CD4-positive, alpha-beta T cell treated with Interleukin-2 at 100 ng/mL for 4 hours (primary cell): ENCODE measurements at places on chromosomes 3 and 15.
A peak's percentile ranks its signal among the peaks of the same experiment; 100 is the strongest.

- DNase-seq, result no peak
These were observed 35.8 kb upstream of the PLOD2 start for GRCh38 chr3:146196789-146197188.

GRCh38 chr3:166962911-166963310, 417.2 kb downstream of the ZBBX start:
- DNase-seq, result no peak

DNA sequence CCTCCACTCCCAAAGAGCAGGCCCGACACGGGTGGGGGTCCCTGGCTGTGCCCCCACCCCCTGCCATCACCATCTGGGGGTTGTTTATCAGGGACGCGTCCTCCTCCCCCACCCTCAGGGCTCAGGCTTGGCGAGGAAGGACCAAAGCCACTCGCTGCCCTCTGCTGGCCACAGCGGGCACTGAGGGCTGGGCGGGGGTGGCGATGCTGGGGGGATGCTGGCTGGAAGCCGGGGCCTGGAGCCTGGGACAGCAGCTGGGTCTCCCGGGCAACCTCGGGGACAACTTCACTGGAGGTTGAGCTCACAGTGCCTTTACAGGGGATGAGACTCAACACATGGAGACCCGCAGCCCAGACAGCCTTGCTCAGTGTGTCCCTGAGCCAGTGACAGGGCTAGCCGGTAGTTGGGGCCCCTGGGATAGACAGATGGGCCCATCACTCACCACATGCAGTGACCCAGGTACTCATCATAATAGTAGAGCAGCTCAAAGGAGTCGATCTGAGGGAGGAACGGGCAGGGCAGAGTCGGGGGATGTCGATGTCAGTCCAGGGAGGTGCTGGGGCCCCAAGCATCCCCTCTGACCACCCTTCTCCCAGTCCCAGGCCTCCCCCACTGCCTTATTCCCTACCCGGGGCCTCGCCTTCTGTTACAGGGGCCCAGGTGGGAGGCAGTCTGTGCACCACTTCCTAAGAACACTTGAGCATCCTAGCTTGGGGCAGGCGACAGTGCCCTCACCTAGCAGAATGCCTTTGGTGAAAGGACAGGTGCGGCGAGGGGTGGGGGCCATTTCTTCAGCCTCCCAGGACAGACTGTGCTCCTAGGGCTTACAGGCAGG, 5.9 kb upstream of the CALML4 start:
- peak; percentile 36 for DNase-seq

- DNase-seq, result no peak
These were observed 34.9 kb upstream of the TTBK2 start for GRCh38 chr15:42955518-42955917.

GRCh38 chr3:13229273-13229949, 156.2 kb upstream of the IQSEC1 start:
- no peak for DNase-seq

DNA sequence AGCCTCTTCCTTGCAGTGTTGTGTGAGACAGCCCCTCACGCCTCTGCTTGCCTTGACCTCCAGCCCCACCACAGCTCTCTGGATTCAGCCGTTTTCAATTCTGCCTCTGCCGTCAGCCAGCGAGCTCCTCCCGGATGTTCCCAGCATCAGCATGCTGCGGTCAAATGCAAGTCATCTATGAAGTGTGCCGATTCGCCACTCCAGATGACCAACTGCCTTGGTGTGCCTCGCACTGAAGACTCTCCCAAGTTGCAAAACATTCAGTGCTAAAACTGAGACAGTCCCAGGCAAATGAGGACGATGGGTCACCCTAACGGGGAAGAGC, 30.6 kb upstream of the RASA2 start:
- DNase-seq, result no peak

GRCh38 chr15:68874788-68875187, 54.1 kb upstream of the ANP32A start:
- DNase-seq, result no peak

DNA sequence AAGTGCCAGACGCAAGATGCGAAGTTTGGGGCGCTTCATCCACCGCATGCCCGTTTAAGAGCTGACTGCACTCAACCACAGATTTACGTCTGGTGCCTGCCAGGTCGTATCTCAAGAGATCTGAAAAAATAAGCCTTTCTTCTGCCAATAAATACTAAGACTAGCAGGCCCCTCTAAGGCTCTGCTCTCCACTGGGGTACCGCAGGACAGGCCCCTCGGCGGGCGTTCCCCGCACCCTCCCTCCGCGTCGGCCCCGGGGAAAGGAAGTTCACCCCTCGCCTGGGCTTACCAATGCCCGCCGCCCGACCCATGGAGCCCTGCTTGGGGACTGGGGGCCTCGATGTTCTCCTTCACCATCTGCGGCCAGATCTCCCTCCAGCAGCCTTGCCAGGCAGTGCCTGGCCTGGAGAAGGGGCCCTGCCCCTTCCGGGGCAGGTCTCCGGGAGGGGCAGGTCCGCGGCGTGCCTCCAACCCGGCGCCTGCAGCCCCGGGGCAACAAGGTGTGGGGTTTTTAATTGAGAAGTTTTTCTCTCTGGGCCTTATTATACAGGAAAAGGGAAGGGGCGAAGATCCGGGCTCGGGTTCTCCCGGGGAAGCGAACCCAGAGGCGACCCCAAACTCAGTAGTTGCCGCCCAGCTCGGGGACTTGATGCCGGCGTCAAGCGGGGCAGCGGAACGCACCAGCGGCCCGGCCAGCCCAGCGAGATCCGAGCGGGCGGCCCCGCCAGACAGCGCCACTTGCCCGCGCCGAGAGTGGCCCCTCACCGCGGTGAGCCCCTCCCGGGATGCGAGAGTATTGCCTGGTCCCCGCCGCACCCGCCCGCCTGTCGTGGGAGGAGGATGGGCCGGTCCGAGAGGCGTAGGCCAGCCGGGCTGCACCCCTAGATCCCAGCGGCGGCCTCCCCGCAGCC, 735 bp downstream of the GOLGA8B start:
- DNase-seq, result peak; percentile 10

DNA sequence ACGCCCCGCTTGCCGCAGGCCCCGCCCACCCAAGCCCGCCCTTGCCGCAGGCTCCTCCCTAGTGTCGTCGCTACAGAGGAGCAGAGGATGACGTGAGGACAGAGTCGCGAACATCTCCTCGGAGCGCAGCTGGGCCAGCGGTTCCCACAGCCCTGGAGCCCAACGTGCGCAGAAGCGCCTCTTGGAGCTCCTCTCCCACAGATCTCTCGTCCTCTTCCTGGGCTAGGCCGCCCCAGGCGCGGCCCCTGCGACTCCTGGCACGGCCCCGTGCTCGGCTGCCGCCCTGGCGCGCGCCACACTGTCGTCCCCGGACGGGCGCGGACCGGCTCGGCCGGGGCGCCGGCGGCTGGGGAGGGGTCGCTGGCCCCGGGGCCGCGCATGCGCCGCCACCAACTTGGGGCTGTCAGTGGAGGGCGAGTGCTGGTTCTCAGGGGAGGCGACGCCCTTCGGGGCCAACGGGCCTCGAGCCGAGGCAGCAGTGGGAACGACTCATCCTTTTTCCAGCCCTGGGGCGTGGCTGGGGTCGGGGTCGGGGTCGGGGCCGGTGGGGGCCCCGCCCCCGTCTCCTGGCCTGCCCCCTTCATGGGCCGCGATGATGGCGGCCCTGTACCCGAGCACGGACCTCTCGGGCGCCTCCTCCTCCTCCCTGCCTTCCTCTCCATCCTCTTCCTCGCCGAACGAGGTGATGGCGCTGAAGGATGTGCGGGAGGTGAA, at the start of gene TRPC1:
TRPC1 (plus strand) TSS at position 67 of the 714 bp plus-strand sequence; CDS start at position 593, 526 bp downstream.
- DNase-seq, result peak; percentile 77

DNA sequence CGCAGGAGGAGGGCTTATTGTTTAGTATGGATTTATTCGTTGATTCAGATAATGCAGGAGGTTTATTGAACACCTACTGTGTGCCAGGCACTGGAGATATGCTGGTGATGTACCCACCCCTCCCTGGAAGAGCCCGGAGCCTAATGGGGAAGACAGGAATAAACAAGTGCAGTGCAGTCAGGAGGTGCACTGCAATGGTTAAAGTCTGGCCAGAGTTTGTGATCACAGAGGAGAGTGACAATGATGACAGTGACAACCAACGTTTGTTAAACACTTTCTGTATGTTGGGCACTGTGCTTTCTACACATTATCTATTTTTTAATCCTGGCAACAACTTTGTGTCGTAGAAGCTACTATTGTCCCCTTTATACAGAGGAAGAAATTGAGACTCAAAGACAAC, 70.4 kb downstream of the THSD4 start:
- no peak for DNase-seq

DNA sequence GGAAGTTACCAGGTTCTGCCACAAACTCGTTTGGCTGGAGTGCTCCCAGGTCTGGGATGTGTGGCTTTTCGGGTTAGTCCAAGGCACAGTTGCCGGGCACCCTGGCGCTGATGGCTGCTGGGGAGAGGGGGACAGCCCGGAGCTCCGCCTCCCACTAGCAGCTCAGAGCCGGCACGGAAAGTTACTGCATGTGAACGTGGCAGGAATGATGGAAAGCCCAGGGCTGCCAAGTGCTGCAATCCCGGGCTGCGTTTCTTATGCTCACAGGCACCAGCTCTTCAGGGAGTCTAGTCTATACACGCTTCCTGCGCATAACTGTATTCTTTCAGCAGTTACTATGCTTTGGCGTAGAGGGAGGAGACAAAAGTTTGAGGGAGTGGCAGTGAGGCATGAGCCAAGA, 141.8 kb upstream of the ICE2 start:
- DNase-seq, result no peak

DNA sequence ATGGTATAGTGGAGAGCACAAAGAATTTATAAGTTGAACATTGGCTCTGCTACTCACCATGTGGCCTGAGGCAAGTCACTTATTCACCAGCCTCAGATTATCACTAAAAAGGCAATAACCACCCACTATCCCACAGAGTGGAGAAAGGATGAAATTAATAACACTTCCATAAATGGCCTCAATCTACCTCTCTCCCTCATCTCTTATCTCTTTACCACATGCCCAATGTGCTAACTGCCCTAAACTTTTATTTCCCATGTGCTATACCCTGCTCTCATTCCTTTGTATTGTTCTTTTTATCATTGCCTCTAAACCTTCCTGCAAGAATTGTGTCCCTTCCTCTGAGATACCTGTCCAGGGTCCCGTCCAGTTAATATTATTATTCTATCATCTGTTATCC, 26.0 kb downstream of the SLC12A6 start:
- no peak for DNase-seq

GRCh38 chr15:76239786-76240185, 71.5 kb downstream of the ETFA start:
- DNase-seq, result no peak

DNA sequence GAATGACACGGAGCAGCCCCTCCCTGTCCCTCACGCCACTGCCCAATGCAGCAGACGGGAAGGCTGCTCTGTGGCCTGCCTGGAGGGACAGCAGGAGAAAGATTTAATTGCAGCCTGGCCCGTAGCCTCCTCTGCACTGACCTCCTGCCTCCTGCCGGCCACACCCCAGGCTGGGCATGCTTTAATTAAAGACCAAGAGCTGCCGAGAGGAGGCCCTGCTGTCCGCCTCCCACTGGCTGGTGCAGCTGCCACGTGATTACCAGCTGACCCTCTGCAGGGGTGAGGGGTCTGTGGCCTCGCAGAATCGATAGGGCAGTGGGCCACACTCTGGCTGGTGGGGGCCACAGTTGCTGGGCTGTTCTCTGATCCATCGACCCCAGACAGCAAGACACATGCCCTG, 100.2 kb upstream of the PRR23E start:
- no peak for DNase-seq

DNA sequence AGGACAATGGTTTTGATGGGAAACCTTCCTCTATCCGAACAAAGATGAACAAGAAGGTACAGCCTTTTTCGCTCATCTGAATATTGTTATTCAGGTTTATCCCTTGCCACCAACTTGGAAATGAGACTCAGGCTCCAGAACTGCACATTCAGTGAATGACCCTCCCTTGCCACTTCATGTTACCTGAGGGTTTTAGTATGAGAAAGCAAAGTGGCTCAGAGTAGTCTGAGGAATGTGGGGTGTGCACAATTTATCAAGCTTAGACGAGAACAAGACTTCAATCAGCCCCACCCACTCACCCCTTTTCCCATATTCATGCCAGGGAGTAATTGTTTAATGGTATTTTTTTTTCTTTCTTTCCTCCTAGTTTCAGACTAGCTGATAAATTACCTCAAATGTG, 265.3 kb upstream of the POU1F1 start:
- no peak for DNase-seq

DNA sequence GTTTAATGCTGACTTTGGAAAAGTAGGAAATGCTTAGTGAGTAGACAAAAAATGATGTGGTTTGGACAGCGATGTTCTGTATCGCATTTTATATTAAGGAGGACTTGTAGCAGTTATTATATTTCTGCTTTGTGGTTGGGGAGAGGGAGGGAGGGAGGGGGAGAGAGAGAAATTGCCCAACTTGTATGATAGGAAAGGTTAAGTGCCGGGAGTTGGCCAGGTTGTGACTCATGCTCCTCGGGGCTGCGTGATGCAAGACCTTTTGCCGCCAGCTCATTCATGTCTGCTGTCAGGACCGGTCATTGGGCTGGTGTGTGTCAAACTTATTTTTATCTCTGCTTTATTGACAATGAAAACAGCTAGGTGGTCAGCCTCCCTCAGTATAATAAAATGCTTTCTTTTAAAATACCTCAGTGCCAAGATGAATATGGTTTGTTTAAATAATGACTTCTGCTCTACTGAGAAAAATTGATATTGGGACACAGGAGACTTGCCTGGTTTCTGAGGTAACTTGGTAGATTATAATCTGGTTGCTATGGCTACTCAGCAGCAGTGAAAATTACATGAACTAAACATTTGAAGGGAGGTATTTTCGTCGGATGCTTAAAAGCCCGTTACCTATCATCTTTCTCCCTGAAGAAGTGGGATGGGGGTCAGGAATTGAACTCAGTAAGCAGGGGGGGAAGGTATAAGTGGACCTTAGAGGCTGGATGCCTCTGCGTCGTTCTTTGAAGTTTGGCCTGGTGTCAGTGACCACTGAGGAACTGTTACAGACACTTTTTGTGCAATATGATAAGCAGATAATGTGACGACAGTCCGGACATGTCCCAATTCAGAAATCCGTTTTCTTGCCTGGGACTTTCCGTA, 90.7 kb downstream of the FNDC3B start:
- DNase-seq, result peak; percentile 83

DNA sequence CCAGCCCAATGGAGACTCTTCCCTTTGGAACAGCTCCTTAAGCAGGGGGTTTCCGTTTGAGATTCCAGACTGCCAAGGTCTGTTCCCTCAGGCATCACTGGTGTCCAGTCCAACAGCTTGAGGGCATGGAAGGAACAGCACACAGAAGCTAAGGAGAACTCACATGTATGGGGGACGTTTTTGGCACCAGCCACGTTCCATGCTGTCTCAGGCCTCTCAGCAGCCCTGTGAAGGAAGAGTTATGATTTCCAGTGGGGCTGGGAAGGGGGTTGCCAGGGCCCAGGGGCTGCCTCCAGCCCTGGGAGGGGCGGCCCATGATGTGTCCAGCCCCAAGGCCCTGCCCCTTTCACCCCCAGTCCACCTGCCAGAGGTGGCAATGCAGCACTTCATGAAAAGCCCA, 7.5 kb upstream of the RHO start:
- DNase-seq, result no peak

DNA sequence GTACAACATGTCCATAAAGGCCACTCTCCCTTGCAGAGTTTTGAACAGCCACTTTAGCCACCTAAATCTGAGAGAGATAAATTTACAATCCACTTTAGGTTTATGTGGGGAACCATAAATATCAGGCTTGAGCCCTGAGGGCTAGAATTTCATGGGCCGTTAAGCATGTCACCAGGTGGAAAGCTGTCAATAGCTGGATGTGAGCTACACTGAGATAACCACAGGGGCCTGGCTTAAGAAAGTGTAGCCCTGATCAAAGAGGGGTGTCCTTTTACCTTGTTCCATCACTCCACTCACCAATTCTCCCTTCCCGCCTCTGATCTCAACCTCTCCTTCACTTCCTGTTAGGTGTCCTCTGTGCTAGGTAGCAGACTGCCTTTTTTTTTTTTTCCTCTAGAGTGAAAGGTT, 172.8 kb upstream of the ICE2 start:
- DNase-seq, result no peak
